ENCODE measurements at places on chromosomes 3 and 15. TPM values are rescaled to one million over a fixed set of nuclear protein-coding genes. Genes with fewer than 3 reads are reported as not detected.

DNA sequence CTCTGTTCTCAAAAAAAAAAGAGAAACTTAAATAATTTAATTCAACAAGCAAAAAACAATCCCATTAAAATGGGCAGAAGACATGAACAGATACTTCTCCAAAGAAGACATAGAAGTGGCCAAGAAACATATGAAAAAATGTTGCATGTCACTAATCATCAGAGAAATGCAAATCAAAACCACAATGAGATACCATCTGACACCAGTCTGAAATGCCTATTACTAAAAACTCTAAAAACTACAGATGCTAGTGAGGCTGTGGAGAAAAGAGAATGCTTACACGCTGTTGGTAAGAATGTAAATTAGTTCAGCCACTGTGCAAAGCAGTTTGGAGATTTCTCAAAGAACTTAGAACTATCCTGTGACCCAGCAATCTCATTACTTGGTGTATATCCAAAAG lies 382.9 kb downstream of the OTOL1 start:
- no peak for DNase-seq

GRCh38 chr15:101256757-101257156 lies 4.9 kb upstream of the CHSY1 start:
- DNase-seq: no peak

KPNA1 gene
- total RNA-seq: 75.7 TPM

DNA sequence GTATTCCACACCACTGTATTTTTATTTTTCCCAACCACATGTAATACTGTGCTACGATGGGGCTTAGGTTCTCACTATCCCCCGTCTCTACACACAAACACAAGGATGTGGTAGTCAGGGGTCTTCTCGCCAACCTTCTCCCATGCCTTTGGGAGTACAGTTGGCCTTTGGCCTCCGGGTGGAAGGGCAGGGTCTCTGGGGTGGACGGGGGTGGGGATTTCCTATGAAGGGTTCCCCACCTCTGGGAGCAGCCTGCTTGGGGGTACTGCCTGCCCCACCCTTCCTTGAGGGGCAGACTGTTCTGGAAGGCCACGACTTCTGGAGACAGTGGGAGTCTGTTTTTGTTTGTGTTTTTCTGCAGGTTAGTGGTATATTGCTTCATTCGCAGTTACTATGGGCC lies 21.3 kb upstream of the RAD18 start:
- DNase-seq: peak; percentile 33

DNA sequence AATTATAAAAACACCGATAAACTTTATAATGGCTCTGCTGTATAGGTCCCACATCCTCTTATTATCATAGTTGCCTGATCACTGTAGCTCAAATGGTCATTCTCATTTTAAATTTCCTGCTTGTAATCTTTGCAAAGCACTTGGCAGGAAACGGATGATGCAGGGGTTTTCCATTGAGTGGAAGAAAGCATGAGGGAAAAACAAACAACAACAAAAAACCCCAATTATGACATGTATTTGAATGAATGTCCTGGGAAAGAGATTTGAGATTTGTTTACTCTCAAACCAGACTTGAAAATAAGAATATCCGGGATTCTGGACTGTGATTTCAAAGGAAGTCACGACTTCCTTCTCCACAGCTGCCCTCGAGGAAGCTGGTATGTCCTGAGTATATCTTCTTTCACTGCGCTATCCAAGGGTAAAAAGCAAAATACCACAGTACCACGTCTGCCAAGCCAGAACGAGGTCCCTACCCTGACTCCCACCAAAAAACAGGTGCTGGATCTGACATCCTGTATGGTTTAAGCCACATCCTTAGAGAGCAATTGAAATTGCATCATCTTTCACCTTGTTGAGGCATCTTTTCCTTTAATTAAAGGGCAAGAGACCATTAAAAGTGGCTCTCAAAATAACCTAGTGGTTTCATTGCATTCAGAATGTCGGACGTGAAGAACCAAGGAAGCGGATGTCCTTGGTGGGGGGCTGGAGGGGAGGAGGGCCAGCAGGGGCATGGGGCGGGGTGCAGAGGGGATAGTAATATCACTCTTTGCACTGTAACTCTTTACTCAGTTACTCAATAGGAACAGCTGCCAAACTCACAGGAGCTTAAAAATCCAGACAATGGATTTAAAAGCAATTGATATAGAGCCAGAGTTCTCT lies 13.5 kb upstream of the TIPIN start:
- no peak for DNase-seq

- DNase-seq: no peak
Observed at GRCh38 chr3:48558493-48559134, 2.0 kb upstream of the PFKFB4 start.

CAV3 gene
- total RNA-seq: not detected

DNA sequence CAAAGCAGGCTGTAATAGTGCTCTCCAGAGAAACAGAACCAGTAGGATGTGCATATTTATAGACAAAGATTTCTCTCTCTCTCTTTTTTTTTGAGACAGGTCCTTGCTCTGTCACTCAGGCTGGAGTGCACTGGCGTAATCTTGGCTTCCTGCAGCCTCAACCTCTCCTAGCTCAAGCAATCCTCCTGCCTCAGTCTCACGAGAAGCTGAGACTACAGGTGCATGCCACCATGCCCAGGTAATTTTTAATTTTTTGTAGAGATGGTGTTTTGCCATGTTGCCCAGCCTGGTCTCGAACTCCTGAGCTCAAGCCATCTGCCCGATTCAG lies 67.1 kb upstream of the CHD2 start:
- no peak for DNase-seq

- no peak for DNase-seq
Observed at GRCh38 chr3:98259707-98260106, 4.3 kb upstream of the OR5H6 start.

GRCh38 chr3:48897460-48898376 lies 964 bp downstream of the SLC25A20 start:
- no peak for DNase-seq

DNA sequence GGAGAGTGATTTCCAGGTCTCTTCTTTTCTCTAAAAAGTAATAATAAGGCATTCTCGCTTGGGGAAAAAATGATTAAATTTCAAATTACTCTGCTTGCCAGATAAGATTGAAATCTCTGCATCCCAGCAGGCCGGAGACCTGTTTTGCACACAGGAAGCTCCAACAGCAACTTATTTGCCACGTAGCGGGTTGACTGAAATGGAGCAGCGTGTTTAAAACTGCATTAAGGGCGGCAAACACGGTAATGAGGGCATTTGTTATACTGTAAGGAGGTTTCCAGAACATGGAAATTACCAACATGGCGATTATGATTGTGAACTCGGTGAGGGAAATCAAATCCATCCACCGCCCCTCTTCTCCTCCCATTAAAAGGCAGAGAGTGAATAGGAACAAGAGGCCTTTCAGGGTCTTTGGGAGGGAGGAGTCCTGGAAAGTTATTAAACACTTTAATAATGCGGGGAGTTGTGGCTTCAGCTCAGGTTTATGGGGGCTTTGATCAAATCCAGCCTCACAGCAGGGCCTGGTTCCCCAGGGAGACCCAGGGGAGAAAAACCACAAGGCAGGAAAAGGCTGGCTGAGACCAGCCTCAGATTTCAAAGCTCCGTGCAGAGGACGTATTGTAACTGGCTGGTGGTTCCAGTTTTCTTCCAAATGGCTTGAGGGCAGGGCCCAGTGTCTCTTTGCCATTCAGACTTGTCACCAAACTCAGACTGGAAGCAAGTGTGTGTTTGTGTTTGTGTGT lies 242.3 kb downstream of the TLE3 start:
- no peak for DNase-seq

CEMIP gene
- 0.23 TPM for total RNA-seq

LMAN1L gene
- total RNA-seq: not detected

DNA sequence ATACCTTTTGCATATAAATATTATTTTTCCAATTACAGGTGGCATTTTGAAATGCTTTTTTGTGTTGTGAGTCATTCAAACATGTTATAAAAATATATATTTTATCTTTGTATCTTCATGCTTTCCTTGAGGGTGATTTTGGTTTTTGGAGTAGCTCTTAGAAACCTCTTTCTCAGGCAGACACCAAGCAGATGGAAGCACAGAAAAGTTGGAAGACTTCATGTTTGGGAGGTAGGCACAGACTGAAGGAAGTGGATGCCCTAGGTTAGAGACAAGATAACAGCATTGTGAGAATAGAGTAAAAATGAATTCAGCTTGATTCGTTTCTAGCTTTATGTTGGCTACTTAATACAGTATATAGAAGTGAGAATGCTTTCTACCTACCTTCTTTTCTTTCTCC lies 338.3 kb downstream of the NLGN1 start:
- no peak for DNase-seq

- no peak for DNase-seq
Observed at GRCh38 chr3:43255662-43256061, 30.7 kb upstream of the SNRK start.
